Right ventricle myocardium superior (tissue), 1 donor: ENCODE measurements at places on chromosomes 5 and 9.

- DNase-seq = no peak
Measured at GRCh38 chr9:95684516-95684915, 167.7 kb upstream of the PTCH1 start.

- DNase-seq = no peak
Measured at GRCh38 chr5:17831279-17831678, 197.0 kb downstream of the TAF11L14 start.

GRCh38 chr9:32426278-32426939 is 42.0 kb downstream of the ACO1 start:
- DNase-seq = no peak

GRCh38 chr9:117184173-117184572 is 230.7 kb downstream of the ASTN2 start:
- DNase-seq = no peak
